SW 1271 (cell line): ENCODE measurements at places on chromosomes 3 and 15.

GRCh38 chr3:25910997-25911396, 121.1 kb downstream of the OXSM start:
- DNase-seq, result no peak

DNA sequence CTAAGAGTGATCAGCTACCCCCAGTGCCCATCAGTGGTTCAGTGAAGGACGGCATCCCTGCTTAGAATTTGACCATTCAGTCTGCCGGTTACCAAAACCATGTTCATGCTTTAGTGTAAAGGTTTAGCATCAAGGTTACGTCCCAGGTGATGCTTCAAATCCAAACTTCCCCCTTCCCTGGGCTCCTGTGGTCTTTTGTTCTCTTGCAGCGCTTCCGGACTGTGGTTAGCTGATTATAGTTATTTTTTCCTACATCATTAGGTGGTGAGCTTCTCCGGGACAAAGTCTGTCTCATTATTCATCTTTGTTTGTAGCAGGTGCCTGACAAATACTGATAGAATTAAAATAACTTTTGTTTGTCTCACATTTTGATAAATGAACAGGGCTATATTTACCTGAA, 28.3 kb upstream of the MYZAP start:
- no peak for DNase-seq

GRCh38 chr15:79221696-79222095, 60.8 kb upstream of the ANKRD34C start:
- DNase-seq, result no peak

- no peak for DNase-seq
These were observed 99.9 kb downstream of the APBA2 start for GRCh38 chr15:28985691-28986090.

DNA sequence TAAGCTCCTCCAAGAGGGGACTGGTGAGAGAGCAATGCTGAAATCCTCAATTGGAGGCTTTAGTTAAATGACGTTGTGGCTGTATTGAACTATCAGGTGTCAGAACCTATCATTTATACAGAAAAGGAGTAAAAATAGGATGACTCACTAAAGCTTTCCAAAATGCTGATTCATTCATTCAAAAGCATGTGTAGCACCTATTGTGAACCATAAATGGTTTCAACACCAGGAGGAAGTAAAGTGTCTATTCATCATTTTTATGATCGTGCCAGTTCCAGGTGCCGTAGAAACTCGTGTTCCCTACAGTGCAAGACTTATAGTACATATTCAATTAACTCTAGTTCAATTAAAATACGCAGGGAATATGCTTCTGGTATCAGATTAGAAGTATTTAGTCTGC, 66.5 kb upstream of the ARRDC4 start:
- DNase-seq, result no peak

- no peak for DNase-seq
These were observed 183.3 kb downstream of the NR1D2 start for GRCh38 chr3:24128199-24129005.

DNA sequence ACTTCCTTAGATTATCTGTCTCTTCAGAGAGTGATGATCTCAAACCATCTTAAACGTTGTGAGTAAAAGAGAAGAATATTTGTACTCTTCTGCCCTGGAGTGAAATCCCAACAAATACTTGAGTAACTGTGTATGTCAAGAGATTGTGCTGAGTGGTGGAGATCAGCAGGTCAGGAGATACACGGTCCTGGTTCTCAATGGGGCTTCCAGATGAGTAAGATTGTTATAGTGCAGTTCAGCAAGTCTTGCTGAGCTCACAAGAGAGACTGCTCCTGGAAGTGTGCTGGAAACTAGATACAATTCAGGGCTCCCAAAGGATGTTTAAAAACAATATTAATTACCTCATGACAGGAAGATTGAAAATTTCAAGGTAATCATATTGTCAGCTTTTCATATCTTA, 184.3 kb downstream of the AKAP13 start:
- DNase-seq, result no peak

- peak; percentile 3 for DNase-seq
These were observed 146.3 kb downstream of the ALCAM start for GRCh38 chr3:105513042-105513441.

GRCh38 chr3:160081958-160082533, 93.4 kb downstream of the IL12A start:
- DNase-seq, result no peak
